ENCODE measurements at places on chromosomes 4 and X.

- DNase-seq = no peak
Observed at GRCh38 chr4:38123555-38123954, 163.4 kb downstream of the PTTG2 start.

GRCh38 chr4:38189445-38189844 lies 229.2 kb downstream of the PTTG2 start:
- DNase-seq = no peak

GRCh38 chr4:94455081-94455480 lies 3.3 kb downstream of the PDLIM5 start:
- no peak for DNase-seq

DNA sequence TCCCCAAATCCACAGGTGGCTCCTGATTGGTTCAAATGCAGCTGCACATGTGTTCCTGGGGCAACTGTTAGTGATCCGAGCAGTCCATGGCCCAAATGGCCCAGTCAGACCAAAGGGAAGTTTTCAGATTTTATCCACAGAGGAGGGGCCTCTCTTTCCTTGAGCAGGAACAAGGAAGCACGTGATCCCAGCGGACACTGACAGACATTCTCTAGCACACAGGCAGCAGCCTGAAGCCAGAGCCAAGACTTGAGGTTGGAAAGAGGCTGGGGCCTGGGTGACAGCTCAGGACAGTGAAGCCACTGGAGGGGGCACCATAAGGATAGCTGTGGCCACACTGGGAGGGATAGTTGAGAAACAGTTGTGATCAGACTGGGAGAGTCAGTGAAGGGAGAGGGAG lies 3.5 kb upstream of the ZFP92 start:
- DNase-seq = no peak

DNA sequence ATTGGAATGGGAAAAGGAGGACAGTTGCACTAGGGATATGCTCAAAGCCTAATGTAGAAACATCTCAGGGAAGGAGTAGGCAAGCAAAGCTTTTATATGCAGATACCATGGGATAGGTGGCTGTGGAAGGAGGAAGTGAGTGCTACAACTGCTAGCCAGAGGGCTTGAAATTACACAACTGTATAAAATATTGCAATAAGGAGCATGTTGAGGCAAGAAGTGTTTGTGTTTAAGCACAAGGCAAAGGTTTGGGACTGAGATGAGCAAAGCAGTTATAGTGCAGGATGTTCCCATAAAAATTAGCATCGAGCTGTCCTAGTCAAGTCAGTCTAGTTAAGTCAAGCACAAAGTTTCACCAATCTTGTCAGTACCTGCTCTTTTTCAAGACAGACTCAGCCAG lies 35.6 kb upstream of the DCAF8L1 start:
- DNase-seq = no peak

- no peak for DNase-seq
Observed at GRCh38 chrX:117002981-117003380, 540.2 kb upstream of the CT83 start.

- DNase-seq = no peak
Observed at GRCh38 chr4:120865985-120866384, 56.5 kb downstream of the PRDM5 start.

- DNase-seq = no peak
Observed at GRCh38 chr4:172553216-172553615, 615.4 kb upstream of the GALNT7 start.

DNA sequence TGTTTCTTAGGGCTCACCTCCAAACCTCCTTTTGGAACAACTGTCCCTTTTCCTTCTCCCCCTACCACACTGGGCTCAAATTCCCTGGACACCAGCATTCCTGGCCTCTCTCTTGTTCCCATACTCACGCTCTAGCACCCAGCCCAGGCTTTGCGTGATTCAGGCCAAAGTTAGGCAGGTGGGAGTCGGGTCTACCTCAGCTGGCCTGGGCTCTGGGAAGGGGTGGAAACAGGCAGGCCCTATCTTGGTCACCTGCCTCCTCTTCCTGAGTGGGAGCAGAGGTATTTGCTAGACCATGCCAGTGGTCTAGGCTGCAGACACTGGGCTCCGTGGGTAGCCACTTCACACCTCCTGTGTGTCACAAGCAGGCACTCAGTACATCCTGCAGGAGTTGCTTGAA lies 211.1 kb upstream of the MAMLD1 start:
- DNase-seq = no peak

DNA sequence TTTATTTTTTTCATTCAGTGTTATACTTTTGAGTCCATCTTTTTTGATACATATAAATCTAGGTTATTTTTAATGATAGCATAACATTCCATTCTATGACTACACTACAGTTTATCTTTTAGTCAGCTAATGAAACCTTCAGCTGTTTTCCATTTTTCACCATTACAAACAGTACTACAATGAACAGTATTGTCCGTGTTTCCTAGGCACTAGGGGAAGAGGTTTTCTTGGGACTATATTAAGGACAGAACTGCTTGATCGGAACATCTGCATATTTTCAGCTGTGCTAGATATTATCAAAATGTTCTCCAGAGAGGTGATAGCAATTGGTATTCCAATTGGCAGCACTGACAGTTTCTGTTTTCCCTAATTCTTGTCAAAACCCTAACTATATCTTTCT lies 44.3 kb upstream of the HCCS start:
- DNase-seq = no peak

DNA sequence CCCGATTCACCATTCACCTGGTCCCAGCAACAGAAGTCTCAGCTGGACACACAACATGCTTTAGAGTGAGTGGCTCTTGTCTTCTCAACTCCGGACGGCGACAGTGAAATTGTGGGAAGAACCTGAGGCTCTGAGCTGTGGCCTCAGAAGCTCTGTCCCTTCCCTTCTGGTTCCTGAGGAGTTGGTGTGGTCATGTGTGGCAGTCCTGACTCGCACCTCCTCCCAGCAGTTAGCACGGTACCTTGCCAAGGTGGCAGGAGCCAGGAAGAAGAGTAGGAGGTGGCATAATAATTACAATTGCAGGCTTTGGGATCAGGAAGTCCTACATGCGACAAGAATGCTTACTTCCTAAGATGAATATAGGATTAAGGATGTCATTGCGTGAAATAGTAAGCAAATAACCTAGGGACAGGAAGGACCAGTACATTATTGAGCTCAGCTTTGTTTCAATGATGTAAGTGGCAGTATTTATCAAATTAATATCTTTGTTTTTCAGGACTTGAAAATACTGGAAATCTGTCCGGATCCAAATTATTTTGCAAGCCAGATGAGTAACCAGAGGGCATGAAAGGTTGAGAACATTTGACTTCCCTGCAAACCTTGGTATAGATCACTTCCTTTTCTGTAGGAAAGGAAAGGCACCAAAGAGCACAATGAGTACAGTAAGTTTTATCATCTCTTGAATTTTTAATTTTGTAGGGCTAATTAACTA lies 21.1 kb downstream of the RNF4 start:
- DNase-seq = no peak

GRCh38 chr4:4922441-4922840 lies 63.0 kb downstream of the MSX1 start:
- DNase-seq = no peak

DNA sequence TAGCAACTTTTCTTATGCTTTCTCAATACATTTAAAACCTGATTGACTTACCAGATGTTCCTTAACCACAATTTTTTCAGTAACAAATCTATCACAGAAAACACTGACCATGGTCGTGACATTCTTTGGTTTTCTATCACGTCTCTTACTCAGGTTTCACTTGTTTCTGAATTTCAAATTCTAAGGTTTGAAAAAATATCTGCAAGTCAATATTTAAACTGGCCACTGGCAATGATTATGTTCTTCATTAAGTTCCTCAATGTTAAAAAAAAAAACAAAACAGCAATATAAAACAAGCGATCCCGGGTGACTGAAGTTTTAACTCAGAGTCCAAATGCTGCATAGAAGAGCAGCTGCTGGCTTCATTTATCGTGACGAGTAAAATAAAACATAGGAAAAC lies 128.9 kb downstream of the RBM47 start:
- no peak for DNase-seq

DNA sequence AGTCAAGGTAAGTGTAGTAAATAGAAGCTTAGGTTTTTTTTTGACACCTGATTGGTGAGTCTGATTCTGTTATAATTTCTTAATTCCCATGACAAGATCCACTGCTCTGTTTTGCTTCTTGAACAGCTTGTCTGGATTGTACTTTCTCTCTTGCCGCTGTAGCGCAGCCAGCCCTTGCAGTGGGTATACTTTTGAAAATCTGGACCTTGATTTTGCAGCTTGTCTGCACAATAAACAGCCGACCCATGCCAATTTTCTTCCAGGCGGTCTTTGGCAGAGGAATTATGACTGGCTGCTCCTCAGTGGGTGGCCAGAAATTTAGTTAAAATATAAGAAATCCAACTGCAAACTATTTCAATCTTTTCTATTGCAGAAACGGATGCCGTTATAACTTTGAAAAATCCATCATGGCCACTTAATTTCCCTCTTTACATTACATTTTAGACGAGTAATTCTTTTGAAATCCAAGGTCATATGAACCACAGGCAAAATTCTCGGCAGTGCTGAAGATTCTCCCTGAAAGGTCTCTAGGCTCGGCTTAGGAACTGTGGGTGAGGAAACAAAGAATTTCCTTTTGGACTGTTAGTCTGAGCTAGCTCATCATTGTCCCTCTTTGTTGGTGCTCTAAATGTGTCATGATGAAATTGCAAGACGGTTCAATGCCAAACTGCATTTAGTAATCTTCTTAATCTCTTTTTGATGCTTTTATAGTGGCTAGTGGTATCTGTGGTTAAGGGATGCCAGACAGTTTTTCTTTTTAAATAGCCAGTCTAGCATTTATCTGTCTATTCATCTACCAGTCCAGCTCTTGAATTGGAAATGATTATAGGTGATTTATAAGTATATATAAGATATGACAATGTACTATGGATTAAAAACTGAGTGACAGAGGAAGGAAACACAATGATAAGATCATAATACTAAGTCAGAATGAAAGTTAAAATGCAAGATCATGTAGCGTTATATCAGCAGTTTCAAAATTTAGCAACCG lies 31.5 kb upstream of the PTTG2 start:
- no peak for DNase-seq

GRCh38 chrX:75155827-75156525 lies at the start of gene ABCB7:
Gene ABCB7, minus strand, starts transcription at chrX:75156283. Its CDS starts 11 bp downstream, at chrX:75156272.
- peak; percentile 14 for DNase-seq

DNA sequence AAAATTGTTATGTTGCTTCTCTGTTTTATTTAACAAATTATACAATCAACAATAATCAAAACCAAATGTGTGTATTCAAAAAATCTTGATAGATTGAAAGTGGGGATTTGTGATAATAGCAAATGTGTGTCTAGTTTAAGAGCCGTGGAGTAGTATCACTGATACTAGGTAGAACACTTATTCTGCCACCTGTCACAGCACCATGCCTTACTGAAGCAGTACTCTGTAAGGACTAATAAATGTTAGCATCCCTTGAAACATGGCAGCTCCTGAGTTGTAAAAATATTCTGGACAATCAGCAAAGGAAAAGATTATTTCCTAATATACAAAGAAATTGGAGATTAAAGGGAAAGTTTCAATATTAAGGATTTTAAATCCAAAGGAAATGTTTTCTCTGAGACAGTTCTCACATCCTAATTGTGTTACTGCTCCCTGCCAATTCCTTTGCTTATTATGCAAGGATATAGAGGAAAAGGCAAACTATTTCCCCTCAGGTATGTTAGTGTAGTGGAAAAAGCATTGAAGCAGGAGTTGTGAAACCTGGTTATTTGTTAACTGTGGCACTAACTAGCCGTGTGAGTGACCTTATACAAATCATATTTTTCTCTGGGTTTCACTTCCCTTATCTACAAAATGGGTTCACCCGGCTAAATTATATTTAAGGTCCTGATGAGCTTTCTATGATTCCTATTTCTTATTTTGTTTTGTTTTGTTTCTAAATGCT lies 303.1 kb downstream of the ARHGAP24 start:
- DNase-seq = no peak

DNA sequence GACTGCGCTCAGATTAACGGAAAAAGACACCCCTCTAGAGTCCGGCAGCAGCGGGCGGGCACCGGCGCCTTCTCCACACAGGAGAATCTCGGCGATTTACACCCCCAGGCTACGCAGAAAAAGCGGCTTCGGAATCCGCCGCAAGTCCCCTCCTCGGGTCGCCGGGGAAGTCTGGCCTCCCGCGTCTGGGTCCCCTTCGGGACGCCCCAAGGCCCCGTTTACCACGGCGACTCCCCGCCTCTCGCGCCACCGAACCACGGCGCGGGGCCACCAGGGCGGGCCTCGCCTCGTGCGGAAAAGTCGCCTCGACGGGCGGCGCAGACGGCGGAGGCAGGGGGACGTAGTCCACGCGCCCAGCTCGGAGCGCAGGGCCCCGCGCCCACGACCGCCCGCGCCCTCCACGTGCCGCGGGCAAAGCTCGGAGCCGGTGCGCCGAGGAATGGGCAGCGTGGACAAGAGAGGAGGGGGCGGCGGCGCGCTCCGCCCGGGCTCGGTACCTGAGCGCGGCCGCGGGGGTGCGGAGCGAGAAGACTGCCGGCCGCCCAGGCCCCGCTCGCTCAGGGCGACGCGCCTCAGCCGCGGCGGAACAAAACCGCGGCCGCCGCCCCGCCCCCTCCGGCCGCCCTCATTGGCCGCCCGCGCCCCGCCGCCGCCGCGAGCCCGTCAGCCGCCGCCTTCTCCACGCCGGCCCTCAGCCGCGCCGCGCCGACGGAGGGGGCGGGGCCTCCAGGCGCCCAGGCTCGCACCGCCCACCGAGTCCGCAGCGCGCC lies at the start of gene FAM53A:
FAM53A (minus strand) TSS at position 578 of the 770 bp plus-strand sequence. CDS start 15,572 bp downstream, outside the sequence.
- DNase-seq = peak; percentile 85

GRCh38 chr4:102533904-102534303 lies 32.7 kb downstream of the NFKB1 start:
- no peak for DNase-seq

- DNase-seq = no peak
Observed at GRCh38 chr4:26424153-26424552, 66.1 kb downstream of the CCKAR start.

GRCh38 chr4:28462766-28463700 lies 1602.4 kb downstream of the STIM2 start:
- no peak for DNase-seq

DNA sequence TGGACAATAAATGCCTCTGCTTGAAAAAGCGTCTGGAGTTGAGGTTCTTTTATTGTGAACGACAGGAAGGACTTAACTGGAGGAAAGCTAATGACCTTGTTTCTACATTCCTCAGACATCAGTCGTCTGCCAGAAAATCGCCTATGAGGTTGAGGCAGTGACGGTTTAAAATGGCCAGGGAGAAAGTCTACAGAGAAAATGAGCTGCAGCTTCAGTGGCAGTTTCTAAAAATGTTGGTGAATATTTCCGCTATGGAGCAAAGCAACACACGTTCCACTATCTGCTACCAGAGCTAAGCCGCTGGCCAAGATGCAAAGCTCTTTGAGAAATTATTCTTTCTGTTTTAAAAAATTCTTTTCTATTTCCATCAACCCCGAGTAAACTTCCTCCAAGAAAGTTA lies 116.9 kb upstream of the GALNT7 start:
- no peak for DNase-seq

Measured in GM12892 (cell line).